ENCODE measurements at places on chromosomes 12 and 14.

DNA sequence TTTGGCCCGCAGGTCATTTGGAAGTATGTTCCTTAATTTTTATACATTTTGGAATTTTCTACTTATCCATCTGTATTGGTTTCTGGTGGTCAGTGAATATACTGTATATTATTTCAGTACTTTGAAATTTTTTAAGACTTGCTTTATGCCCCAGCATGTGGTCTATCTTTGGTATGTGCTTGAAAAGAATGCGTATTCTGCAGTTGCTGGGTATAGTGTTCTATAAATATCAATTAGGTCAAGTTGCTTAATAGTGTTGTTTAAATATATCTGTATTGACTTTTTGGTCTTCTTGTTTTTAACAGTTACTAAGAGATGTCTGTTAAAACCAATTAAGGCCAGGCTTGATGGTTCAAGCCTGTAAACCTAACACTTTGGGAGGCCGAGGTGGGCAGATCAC is 21.7 kb upstream of the SIX1 start:
- no peak for DNase-seq

DNA sequence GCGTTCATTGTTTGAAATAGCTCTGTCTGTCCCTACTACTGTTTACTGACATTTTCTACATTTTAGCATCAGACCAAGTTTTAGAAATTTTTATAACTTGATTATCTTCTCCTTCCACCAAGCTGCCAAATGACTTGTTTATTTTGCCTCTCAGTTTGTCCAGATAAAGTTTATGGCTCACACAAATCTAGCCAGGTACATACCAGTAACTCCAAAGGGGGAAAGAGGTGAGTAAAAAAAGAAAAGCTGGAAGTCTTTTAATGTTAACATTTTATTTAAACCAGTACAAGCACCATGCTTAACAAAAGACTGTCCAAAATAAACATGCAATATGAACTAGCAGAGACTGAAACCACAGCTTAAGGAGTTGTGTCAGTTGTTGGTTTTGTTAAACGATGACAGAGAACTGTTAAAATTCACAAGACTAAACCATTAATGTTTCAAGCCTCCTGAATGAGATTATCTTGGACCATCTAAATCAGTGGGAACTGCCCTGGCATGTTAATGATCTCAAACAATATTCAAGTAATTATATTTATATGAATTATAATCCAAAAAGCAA is 14.5 kb downstream of the GMFB start:
- DNase-seq: no peak

- DNase-seq: no peak
These were observed 40.3 kb downstream of the CMKLR1 start for GRCh38 chr12:108298761-108299275.

GRCh38 chr12:57875753-57876547 is 29.4 kb upstream of the CTDSP2 start:
- DNase-seq: no peak

- DNase-seq: no peak
These were observed 493.4 kb upstream of the TMEM132C start for GRCh38 chr12:127773520-127773919.

- no peak for DNase-seq
These were observed 16.2 kb downstream of the KRT80 start for GRCh38 chr12:52175371-52176350.

DNA sequence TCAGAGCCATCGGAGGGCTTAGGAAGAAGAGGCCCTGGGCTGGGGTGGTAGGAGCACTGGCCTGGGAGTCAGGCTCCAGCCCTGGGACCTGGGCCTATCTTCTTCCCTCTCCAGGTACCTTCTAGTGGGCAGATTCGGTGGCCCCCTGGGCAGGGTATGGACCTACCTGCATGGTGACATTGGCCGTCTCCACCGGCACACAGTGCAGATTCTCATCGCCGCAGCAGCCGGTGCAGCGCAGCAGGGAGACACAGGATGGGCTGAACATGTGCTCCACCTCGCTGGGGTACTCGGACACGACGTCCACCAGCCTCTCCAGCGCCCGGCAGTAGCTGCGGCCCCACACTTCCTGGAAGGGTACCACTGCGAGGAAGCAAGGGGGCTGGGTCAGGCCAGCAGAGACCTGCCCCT is 6.2 kb downstream of the PGF start:
- DNase-seq: no peak

DNA sequence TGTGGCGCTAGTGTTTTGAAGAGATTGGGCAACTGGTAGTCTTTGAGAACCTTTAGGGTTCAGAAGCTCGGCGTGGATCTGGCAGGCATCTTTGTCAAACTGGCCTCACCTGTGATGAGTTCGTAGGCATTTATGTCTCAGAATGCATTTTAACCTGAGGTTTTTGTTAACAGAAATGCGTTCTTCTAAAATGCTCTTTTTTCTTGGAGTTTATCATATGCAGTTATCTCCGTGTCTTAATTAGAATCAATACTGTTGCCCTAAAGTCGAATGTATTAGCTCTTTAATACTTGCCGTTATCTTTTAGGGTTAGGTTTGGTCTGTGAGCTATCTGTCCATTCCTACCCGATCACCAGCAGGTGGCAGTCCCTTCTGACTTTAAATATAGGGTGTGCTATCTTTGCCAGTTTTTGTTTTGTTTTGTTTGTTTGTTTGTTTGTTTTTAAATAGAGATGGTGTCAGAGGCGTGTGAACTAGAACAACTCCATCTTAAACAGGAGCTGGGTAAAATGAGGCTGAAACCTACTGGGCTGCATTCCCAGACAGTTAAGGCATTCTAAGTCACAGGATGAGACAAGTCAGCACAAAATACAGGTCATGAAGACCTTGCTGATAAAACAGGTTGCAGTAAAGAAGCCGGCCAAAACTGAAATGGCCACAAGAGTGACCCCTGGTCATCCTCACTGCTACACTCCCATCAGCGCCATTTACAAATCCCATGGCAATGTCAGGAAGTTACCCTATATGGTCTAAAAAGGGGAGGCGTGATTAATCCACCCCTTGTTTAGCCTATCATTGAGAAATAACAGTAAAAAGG is 1.4 kb downstream of the ATF1 start:
- DNase-seq: peak; percentile 41

DNA sequence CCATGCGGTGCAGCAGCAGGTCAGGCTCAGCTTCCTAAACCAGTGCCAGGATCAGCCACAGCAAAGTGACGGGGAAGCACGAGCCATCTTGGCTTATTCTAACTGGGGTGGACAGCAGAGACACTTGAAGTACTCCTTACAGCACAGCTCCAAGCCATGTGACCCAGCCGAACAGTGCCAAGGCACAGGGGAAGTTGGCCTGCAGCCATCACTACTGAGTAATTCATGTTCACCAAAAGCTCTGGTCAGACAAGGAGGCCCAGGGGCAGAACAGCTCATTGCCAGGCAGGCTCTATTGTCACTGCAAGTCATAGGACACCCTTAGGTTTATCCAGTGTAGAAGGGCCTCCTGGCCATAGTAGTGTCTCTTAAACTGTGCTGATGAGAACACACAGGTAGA is 23.4 kb upstream of the SLC35F4 start:
- DNase-seq: peak; percentile 91

DNA sequence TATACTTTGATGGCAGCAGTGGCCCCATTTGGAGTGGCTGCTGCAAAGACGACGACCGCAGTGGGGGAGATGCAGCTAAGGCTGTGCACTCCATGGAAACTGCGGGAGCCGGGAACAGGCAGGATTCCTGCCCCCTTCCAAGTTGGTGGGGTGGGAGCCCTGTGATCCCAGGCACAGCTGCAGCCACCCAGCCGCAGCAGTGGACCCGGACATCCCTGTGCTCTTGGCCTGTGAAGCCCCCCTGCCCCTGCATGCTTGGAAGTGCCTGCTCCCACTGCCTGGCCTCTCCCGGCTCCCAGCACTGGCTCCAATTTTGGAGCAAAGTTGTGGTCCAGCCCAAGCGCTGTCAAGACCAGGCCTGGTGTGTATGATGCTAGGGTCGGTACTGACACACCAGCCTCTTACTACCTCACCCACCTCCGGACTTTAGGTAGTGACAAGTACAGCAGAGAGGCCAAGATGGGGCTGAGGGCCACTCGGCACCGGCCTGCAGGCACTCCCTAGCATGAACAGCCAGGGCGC is 502.8 kb upstream of the RPL10L start:
- no peak for DNase-seq

DNA sequence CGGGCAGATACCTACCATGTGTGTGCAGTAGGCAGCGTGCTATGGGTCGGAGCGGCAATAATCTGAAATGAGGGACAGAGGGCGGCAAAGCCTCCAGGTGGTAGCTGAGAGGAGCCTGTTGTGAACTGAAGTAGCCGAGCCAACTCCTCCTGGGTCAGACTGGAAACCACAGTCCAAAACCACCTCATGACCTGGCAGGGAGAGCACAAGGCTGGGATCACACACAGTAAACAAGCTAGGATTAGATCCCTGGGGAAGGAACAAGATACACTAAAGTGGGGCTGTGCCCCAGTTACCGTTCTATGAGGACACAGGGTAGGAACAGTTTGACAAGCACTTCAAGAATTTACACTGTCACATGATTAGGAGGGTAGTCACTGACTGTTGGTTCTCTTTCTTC is 49.0 kb downstream of the AREL1 start:
- no peak for DNase-seq

- peak; percentile 6 for DNase-seq
These were observed 49.3 kb downstream of the EEA1 start for GRCh38 chr12:92879698-92880322.

DNA sequence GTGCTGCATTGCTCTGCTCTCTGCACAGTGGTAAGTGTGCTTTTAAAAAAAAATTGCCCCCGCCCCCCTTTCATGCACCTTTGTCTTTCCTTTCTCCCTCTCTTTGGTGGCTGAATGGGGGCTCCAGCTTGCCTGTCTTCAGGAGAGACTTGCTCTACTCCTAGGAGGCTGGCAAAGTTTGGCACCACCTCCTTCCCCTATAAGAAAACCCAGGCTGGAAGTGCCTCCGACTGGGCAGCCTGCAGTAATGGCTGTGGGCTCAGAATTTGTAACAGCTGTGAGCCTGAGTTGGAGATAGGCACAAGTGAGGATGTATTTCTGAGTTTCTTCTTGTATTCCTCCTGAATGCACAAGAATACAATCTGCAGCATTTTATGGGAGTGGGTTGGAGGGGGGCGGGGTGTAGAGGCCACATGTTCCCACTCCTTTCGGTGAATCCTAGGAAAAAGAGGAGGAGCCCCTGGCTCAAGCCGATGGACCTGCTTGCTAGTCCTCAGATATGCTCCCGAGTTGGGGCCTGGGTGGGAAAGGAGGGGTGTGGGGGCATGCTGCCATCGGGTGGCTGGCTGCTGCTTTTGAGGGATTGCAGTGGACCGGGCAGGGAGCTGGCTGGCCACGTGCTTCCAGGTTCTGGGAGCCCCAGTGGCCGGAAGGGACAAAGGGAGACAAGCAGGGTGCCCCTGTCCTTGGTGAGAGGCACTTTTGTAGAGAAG is 124.3 kb downstream of the TSPAN9 start:
- peak; percentile 44 for DNase-seq

- DNase-seq: no peak
These were observed 58.5 kb downstream of the ARL6IP4 start for GRCh38 chr12:123038966-123039365.

- DNase-seq: no peak
These were observed 13.4 kb upstream of the TTC7B start for GRCh38 chr14:90829677-90830076.

- DNase-seq: no peak
These were observed 2.8 kb downstream of the KRT83 start for GRCh38 chr12:52318241-52318990.

DNA sequence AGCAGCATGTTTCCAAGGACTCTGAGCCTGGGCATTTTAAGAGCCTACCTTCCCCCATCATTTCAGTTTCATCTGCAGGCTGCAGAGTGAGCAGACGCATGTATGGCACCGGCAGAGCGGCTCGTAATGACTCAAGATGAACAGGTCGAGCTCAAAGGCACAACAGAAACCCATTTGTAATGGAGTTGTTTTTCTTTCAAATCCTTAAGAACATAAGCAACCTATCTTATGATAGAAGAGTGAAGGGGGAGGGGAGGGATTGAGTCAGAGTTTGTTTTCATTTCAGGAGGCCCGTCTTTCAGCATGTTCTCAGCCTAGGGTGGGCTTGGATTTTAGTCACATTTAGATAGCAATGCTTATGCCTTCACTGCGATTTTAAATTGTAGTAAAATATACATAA is 54.9 kb upstream of the CISTR start:
- peak; percentile 80 for DNase-seq

DNA sequence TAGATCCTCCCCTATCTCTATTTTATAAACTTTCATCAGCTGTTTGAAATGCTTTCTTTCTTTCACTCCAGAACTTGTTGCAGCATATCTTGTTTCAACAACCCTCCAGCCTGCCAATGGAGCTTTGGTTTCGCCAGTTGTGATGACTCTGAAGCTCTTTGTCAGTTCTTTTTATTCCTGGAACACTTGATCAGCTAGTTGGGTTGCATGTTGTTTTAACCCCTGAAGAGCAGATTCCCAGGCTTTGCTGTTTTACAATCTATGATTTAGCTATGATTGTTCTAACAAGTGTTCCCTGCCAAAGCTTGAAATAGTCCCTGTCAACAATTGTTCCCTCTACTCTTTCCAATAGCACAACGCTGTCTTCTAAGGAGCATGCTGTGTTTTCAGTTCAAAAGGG is 50.6 kb upstream of the FUT8 start:
- DNase-seq: no peak

DNA sequence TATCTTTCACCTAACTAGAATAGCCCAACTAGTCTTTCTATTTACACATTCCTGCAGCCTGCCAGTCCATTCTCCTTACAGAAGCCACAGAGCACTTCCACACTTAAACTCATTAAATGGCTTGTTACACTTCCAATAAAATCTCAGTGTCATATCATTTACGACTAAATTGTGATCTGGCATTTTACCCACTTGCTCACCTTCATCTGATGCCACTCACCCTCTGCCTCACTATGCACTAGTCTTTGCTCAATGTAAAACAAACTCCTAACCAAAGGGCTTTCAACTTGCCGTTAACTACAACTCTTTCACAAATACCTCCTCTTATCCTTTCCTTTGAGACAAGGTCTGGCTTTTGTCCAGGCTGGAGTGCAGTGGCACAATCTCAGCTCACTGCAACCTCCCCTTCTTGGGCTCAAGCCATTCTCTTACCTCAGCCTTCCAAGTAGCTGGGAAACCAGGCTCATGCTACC is 24.1 kb downstream of the YAF2 start:
- peak; percentile 24 for DNase-seq

DNA sequence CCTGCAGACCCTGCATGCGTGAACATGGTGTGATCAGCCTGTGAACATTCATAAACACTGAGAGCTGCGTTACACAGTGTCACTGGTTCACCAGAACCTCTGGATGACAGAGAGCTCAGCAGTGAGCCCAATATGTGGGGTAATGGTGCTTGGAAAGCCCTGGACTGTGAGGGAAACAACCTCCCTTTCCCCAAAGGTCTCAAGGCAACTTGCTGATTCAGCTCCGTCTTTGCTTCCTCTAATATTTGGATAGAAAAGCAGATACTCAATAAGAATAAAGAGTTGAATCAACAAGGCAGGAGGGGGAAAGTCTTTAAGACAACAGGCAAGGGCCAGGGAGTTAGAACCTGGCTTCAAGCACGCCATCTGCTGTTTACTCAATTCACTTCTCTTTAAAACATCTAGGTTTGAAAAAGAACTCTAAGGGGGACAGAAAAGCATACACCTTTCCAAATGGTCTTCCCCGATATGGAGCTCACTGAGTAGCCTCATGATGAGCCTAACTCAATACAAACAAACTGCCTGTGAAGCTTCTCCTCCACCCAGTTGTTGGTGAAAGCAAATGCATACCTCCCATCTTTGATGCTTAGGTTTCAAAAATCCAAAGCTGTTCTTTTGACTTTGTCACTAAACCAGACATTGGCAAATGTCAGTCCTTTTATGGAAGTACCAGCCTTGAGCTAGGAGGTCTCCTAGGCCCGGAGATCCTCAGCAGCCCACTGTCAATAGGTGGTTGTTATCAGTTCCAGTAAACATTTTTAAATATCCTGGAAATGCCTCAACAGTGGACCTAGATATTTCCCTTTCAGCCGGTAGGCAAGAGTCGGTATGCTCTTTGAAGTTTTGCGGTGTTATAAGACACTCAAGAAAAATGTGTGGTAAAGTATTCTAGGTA is 76.1 kb downstream of the SAMD4A start:
- DNase-seq: peak; percentile 37

All from Daoy (cell line).